GDM1 (cell line): ENCODE measurements at places on chromosomes 3 and 15.

DNA sequence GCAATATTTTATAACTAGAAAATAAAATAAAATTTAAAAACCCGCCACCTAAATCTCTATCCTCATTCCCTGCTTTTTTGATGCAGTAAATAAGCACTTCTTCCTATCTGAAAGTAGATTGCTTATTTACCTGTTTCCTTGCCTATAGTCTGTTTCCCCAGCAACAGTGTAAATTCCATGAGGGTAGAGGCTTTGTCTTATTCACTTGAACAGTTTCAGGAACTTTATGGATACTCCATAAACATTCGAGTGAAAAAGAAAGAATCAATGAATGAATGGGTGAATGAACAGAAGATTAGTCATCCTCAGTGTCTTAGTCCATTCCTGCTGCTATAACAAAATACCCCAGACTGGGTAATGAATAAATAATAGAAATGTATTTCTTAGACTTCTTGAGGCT lies 41.7 kb downstream of the SHC4 start:
- DNase-seq, result no peak

DNA sequence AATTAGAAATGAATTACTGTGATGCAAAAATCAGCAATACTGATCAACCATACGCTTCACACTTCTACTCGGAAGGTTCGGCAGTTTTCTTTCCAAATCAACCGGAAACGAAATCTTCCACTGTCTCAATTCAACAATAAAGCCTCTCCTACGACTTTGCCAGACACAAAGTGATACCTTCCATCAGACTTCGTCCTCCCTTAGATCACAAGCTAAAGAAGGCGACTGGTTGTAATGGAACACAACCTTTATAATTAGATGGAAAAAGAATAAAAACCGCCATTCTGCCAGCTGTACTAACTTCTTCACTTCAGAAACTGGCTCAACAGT lies 618 bp downstream of the PARL start:
- DNase-seq, result no peak

GRCh38 chr15:54815556-54815955 lies 381.2 kb downstream of the RSL24D1 start:
- DNase-seq, result peak; percentile 84

DNA sequence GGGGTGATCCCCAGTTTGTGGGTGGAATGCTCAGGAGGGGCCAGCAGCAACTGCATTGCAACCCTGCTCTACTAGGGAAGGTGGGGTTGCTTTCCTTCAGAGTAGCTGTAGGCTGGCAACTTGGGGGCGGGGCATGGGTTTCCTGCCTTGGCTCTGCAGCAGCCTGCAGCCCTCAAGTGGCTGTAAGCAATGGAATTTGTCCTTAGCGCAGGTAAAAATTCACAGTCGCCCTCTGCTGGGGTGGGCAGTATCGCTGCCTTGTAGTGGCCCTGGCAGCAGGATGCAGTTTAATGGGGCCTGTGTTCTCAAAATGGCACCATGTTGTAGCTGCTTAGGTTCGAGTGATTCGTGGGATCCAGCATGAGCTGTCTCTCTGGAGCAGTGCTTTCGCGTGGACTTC lies 29.8 kb downstream of the STT3B start:
- no peak for DNase-seq

DNA sequence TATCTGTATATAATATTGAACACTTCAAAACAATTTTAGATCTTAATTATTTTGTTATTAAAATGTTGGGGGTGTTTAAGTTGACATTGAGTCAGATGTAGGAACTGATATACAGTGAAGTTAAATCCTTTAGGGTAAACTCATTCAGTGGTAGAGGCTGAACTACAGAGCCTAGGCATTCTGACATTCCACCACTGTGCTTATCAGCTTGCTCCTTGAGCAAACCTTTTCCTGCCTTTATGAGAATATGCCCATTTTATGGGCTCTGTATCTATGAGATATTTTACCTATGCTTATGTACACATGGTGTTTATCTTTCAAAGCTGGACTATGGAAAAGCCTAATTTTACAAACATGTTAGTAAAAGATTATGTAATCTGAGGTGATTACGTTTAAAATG lies 407.5 kb downstream of the ZBTB20 start:
- no peak for DNase-seq

- no peak for DNase-seq
Measured at GRCh38 chr3:152256851-152257562, 11.7 kb upstream of the MBNL1 start.

- DNase-seq, result no peak
Measured at GRCh38 chr15:76078285-76078877, 18.6 kb downstream of the TMEM266 start.
